ENCODE measurements at places on chromosomes 7 and 10. TPM values are rescaled to one million over a fixed set of nuclear protein-coding genes. Genes with fewer than 3 reads are reported as not detected.

The CTAGE15 gene
- total RNA-seq, result 0.21 TPM

The NKX1-2 gene
- not detected for total RNA-seq

The CNNM1 gene
- not detected for total RNA-seq

The LRRD1 gene
- not detected for total RNA-seq

The PNLIPRP3 gene
- not detected for total RNA-seq

The ATOH7 gene
- not detected for total RNA-seq

The RASSF4 gene
- total RNA-seq, result 40.0 TPM

The SP8 gene
- not detected for total RNA-seq

The TECPR1 gene
- 28.1 TPM for total RNA-seq

Measured in ascending aorta (tissue), 2 donors.